Left kidney (tissue), 8 donors: ENCODE measurements at places on chromosomes 11 and 22.

DNA sequence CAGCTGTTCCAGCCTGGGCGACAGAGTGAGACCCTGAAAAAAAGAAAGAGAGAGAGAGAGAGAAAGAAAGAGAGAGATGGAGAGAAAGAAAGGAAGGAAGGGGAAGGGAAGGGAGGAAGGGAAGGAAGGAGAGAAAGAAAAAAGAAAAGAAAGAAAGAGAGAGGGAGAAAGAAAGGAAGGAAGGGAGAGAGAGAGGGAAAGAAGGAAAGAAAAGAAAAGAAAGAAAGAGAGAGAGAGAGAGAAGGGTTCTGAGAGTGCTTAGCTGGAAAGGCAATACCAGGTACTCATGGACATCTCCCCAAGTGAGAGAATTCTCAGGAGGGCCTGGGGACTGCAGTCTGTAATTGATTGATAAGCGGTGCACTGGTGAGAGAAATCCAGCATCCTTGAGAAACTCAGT is 12.8 kb upstream of the PRAME start:
- no peak for DNase-seq

DNA sequence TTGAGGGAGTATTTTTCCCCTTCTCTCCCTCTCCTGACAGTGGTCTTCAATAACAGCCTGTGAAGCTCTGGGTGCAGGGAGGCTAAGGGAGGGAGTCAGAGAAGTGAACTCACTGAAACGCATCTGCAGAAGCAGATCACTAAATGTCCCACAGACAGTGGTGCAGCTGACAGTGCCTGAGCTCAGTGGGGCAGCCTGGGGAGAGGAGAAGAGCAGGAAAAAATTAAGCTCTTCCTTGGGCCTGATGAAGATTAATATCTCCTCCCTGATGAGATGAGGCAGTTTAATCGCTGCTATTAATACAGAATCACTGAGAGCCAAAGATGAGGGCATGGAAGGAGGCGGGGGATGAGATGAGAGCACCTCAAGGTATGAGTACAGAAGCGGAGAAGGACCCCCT is 180.8 kb downstream of the LARGE1 start:
- DNase-seq = no peak

DNA sequence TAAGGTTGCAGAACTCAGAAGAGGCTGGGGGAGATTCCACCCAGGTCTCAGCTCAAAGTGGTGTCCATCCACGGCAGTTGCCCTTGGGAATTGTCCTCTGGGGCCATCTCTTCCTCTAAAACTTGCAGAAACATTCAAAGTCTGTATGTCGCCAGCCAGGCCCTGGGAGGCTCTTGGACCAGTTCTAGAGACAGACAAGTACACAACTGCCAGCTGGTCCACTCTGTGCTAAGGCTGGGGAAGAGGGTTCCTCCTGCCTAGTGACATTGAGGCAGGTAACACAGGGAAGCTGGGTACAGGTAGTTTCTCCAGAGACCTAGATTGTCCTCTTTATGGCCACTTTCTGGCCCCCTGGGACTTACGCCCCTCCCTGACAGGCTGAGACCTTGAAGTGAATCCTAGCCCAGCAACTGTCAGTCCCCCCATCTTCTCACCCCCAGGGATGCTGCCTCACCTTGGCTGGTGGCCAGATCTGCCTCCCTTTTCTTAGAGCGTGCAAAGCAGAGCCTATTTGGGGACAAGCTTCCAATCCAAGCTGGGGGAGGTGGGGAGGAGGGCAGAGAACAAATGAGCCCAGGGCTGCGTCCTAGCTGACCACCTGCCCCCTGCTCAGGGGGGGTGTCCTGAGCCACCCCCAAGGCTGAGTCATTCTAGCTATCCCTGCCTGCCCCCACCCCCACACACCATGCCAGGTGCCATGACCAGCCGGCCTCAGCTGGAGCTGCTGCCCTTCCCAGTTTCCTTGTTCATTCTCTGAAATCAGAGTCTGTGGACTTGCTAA is 8.4 kb downstream of the FAM83F start:
- no peak for DNase-seq

DNA sequence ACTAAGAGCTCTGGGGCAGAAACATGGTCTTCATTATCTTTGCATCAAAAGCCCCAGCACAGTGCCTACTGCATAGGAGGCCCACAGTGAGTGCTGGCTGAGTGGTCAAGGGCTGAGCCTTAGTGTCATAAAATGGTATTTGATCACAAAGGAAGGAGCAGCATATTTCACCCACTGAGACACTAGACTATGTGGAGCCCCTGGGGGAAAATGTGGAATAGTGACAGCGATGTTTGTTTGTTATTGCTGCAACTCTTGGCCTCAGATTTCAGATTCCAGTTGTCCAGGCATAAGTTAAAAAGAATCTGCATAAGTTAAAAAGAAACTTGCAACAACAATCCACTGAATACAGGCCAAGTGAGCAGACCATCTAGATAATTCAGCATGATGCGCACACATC is 7.0 kb downstream of the KIRREL3 start:
- DNase-seq = no peak

GRCh38 chr22:37231406-37232139 is 12.5 kb downstream of the RAC2 start:
- DNase-seq = no peak

DNA sequence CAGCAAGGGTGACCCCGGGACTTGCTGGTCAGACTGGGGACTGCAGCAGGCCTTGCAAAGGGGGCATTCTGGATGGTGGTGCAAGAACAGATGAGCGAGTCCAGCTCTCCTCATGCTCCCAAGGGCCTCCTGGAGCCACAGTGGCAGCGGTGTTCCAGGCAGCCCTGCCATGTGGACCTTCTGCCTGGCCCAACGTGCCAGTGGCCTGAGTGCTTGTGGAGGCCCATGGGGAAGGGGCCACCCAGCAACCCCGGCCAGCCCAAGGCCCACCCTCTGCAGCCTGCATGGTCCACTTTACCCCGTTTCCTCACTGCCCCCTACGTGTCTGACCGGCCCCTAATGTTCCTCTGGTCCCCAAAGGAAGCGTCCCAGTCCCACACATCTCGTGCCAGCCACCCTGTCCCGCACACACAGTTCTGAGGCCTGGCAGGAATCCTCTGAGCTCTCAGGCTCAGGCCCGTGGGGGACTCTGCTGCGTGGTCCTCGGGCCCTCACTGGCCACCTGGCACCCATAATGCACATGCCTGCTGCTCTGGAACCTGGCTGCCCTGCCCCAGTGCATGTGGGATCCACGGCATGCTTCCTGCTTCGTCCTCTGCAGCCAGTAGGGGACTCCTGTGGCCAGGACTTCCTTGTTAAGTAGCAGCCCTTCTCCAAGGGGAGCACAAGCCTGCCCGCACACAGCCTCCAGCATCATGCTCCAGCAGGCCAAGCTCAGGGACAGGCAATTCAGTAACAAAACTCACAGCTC is 85.5 kb downstream of the DGCR2 start:
- DNase-seq = no peak
